Epithelial cell of prostate (primary cell): ENCODE measurements at places on chromosomes 12 and 14.

- no peak for DNase-seq
Measured at GRCh38 chr12:66813137-66813892, 134.4 kb upstream of the GRIP1 start.

GRCh38 chr12:113149361-113150150 lies at the start of gene CFAP73:
CFAP73 (plus strand) TSS chr12:113149724; CDS start chr12:113149858, 134 bp downstream.
- no peak for DNase-seq

GRCh38 chr12:2697057-2697800 lies 97.5 kb upstream of the FKBP4 start:
- DNase-seq: no peak

DNA sequence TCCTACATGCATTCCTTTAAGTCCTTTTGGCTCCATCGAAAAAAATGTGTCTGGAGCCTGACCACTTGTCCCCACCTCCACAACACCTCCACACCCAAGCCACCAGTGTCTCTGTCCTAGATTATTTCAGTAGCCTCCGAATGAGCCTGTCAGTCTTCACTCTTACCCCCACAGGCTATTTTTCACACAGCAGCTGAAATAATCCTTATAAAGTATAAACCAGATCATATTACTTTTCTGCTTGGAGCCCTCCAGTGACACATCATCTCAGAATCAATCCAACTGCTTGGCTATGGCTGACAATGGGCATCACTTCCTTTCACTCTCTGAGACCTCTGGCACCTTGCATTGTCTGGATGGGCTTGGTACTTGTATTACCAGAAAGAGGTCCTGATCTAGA lies 44.9 kb downstream of the BBS10 start:
- DNase-seq: no peak

DNA sequence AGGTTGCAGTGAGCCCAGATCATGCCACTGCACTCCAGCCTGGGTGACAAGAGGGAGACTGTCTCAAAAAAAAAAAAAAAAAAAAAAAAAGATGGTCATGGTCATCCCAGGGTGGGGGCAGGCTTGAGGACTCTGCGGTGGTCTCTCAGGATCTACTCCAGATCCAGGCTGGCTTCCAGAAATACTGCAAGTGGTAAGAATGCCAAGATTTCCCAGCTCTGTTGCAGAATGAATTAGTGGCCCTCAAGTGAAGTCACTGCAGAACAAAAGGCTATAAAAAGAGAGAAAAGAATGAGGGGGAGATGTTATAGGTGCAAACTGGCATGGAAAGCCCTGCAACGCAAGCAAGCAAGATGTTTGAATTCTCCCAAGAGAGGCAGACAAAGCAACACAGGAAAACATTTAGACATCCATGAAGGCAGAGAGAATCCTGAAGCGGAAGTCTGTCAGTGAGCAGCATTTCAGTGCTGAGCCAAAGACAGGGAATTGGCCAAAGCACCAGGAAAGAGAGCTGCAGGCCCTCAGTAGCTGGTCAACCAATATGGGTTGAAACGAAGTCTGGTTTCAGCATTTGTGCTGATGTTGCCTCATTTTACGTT lies 31.9 kb upstream of the ETFBKMT start:
- DNase-seq: no peak

DNA sequence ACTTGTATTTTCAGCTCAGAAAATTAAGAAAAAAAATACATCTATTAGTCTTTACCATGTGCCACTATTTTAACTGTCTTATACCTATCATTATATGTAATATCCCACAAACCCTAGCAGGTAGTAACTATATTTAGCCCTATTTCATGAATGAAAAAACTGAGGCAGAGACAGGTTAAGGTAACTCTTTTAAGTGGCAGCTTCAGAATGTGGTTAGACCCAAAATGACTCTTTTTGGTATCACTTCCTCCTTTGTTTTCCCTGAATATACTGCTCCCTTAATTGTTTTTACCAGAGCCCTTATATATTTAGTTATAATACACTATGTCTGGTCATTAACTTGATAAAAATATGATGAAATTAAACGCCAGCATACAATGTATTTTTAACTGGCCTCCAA lies 235.6 kb upstream of the RPL10L start:
- DNase-seq: no peak
